PC-9 (cell line): ENCODE measurements at places on chromosomes 6 and 20.
A peak's percentile ranks its signal among the peaks of the same experiment; 100 is the strongest.

GRCh38 chr6:167791091-167791779 lies 35.5 kb upstream of the AFDN start:
- DNase-seq: peak; percentile 81

- no peak for DNase-seq
Measured at GRCh38 chr6:133407320-133408100, 166.4 kb downstream of the EYA4 start.

DNA sequence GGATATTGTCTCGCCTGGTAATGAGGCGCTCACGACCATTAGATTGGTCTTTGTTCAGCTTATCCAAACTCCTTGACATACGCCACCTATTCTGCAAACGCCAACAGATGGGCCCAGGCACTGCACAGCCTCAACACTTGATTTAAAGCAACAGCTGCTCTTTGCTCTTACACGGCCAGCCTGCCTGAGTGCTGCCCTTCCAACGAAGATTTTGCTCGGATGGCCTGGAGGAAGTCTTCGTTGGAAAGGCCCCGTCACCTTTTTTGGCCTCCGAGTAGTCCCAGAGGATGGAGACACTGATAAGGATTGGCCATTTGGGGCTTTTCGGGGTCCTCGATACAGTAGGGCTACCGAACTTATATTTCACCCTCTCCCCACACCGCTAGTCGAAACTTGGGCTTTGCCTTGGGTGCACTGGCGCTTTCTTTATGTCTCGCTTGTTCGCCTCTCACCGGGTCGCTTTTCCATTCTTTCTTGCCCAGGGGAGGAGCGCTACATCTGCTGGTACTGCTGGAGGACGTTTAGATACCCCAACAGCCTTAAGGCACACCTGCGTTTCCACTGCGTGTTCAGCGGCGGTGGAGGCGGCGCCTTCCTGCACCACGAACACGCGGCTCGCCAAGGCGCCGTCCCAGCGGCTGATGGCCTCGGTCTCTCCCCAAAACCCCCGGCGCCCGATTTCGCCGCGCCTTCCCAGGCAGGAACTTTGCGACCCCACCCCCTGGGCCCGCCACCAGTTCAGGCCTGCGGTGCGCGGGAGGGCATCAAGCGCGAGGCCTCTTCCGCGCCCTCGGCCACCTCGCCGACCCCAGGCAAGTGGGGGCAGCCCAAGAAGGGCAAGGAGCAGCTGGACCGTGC lies 6.1 kb downstream of the PRDM13 start:
- no peak for DNase-seq

DNA sequence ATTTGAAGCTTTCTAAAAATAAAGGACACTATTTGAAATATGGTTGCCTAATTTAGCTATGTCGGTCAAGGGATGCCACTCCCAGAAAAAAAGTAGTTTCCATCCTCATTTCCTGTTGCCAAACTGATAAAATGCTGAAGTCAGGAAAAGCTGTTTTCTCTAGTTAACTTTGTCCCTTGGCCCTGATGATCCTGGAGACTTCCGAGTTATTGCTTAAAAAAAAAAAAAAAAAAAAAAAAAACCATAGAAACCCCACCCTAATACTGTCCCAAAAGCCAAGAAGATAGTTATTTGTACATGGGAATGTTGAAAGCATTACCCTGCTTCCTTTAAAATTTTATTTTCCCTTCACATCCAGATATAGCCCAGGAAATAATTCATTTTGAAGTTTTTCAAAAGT lies 236.7 kb downstream of the SOD2 start:
- no peak for DNase-seq

- DNase-seq: no peak
Measured at GRCh38 chr20:22678678-22679077, 94.3 kb upstream of the FOXA2 start.

- DNase-seq: no peak
Measured at GRCh38 chr6:157674061-157674460, 149.0 kb upstream of the SNX9 start.

- DNase-seq: no peak
Measured at GRCh38 chr6:82380566-82381185, 17.1 kb downstream of the TPBG start.

- no peak for DNase-seq
Measured at GRCh38 chr6:127053032-127053874, 65.2 kb upstream of the RSPO3 start.

GRCh38 chr6:155580904-155581303 lies 125.3 kb upstream of the NOX3 start:
- no peak for DNase-seq

DNA sequence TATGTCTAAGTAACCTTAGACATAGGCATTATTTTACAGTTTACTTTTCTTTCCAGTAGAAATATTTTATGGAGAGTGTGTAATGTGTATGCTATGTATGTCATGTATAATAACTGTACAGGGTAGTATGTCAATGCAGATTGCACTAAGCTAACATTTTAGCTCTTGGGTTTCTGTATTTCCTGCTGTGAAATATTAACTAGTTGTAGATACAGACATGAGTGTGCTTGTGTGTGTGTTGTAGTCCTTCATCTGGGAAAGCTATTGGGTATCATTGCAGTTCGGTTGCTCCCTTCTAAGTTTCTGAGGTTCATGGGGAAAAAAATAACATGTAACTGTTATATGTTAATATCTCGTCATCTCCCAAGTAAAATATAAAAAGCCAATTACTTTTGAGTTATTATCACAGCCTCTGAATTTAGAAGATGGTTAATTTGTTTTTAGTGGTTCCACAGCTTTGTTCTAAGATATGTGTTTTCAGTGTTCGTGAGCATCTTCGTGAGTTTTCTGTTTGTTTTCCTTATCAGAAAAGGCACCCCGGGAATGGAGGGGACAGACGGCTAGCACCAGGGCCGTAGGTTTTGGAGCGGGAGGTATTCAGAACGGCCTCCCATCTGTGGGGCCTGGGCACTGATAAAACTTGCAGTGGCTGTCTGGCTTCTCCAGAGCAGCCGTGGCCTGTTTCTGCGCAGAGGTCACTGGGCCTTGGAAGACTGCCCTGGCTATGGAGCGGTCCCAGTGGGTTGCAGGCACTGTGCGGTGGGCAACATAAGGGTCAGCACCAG lies 215.0 kb downstream of the ARID1B start:
- no peak for DNase-seq

DNA sequence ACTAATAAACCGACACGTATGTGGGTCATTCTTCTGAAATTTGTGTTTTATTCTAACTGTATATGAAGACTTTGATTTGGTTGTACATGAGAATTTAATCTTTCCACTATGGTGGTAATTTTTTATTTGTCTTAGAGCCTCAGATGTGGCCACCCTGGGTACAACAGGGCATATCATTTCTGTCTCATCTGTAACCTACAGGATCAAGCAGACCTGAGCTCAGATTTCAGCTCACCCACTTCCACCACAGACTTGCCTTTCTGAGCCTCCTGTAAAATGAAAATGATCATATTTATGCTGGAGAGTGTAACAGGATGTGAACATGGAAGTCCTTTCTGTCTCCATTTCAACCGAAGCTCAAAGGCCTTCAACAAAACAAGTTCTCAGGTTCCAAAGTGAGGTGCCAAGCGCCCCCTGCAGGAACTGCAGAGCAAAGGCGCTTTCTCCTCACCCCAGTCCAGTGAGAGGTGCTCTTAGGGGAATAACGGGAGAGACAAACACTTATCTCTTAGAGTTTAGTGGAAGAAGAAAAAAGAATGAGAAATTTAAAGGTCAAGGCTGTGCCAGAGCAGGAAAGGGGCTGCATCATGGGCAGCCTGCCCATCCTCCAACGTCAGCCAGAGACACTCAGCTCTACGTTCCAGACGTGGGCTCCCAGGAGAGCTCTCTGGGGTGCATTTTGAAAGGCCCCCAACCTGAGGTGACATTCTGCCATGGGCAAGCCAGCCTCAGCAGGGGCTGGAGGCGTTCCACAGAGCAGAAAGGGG lies 23.0 kb upstream of the CD24 start:
- peak; percentile 57 for DNase-seq

GRCh38 chr6:140586426-140587061 lies 1212.1 kb upstream of the CITED2 start:
- DNase-seq: no peak

GRCh38 chr6:52513464-52513863 lies 63.4 kb downstream of the TRAM2 start:
- DNase-seq: no peak

DNA sequence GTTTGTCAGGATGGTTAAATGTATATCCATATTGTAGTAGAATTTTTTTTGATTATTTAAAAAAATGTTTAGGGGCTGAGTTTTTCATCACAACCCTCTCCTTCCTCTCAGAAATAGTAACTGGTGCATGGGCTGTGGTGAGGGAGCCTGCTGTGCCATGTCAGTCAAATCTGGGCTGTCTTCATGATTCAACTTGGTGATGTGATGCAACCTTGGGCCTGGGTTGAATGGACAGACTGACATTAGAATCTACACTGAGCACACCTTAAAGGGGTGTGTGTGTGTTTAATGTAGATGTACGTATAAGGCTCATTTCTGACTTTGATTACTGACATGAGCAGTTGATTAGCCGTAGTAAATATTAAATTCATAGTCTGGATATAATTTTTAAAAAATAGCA lies 3.7 kb downstream of the TJAP1 start:
- DNase-seq: peak; percentile 67

DNA sequence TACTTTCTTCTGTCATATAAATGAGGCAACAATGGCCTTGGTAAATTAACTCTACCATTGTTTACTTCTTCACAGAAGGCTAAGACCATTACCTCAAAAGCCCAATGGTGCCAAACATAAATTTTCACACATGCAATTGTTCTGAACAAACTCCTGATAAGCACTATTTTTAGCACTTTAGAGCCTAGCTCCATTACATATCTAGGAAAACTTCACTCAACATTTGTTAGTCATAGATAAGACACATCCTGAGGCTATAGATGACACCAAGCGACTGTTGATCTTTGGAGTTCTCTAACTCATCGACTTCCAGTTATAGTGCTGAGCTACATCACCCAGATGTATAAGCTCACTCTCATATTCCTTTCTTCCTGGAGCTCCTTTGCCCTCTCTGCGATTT lies 245.9 kb downstream of the EYS start:
- DNase-seq: no peak

DNA sequence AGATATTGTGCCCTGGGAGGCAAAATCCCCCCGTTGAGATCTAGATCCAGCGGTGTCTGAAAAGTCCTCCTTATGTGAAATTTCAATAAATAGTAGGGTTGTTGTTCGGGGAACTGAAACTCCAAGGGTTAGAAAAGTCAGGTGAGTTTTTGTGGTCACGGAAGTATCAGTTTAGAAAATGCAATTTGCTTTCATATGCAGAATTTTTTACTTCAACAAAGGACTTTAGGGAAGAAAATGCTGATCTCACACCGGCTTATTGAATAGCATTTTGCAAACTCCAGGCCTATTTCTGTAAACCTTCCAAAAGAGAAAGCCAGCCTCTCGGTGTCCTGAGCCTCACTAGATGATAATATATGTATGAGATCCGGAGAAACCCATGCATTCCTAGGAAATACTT lies 254.7 kb downstream of the TSHZ2 start:
- DNase-seq: no peak

- DNase-seq: no peak
Measured at GRCh38 chr20:23091721-23092383, 5.7 kb upstream of the CD93 start.

- peak; percentile 28 for DNase-seq
Measured at GRCh38 chr20:40953856-40954255, 74.8 kb upstream of the TOP1 start.

- no peak for DNase-seq
Measured at GRCh38 chr20:4844325-4844724, 122.6 kb downstream of the PRND start.

GRCh38 chr20:48224533-48225050 lies 439.3 kb upstream of the SULF2 start:
- DNase-seq: peak; percentile 61

GRCh38 chr6:148878683-148879082 lies 131.9 kb downstream of the UST start:
- no peak for DNase-seq

DNA sequence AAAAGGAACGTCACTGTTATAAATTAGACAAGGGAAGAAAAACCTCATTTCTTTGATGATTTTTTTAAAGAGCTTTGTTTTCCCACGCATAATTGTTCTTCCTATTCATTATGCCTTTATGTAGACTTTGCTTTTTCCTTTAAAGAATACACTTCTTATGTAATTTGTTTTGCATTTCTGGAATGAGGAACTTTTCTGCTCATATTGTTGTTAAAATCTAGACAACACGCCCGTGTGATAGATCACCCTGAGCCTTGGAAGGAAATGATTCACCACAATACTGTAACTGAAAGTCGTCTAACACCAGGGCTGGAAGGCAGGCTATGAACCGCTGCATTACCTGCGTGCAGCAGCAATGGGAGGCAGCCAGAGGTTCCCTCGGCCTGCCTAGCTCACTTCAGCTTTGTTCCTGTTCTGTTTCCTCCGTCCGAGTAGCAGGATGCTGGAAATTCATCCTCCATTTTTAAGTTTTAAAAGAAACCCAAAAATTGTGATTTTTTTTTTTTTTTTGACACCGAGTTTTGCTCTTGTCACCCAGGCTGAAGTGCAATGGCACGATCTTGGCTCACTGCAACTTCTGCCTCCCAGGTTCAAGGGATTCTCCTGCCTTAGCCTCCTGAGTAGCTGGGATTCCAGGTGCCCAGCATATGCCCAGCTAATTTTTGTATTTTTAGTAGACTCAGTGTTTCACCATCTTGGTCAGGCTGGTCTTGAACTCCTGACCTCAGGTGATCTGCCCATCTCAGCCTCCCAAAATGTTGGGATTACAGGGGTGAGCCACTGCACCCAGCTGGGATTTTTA lies 49.6 kb upstream of the ZNF217 start:
- peak; percentile 98 for DNase-seq

DNA sequence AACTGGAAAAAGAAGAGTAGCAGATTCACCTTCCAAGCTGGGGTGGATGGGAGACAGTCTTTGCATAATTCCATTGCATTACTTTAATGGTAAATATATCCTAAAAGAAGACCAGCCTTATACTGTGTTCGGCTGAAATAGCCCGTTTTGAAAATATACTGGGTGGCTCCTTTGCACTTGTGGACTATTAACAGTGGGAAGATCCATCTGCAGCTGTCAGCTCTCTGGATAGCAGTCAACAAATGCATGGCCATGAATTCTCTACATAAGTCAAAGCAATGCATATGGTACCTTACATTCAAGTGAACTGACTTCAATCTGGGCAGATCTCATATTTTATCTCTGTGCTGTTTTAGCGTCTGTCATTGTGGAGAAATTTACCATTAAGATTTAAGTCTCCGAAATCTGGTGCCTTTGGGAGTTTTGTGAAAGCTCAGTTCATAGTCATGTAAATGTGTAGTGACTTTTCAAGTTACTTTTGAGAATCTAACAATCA lies 400.6 kb upstream of the RNF217 start:
- DNase-seq: no peak

GRCh38 chr6:127348028-127348661 lies 4.7 kb upstream of the ECHDC1 start:
- DNase-seq: no peak

DNA sequence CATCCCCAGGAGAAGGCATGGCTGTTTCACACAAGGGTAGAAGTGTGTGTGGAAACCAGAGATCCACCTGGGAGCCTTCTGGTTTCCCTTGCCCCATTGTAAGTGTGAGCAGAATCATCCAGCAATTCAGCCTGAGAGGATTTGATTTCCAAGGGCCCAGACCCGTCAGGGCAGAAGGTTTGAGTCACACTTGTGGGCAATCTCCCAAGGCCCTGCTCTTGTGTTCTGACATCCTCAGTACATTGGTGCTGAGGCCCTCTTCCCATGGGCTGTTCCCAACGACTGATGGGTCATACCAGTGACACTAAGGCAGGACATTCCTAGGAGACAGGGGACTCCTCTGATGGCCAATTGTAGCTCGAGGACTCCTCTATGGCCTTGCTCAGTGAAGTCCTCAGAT lies 58.2 kb upstream of the POLR1H start:
- DNase-seq: no peak
